Gastrocnemius medialis (tissue), 4 donors: ENCODE measurements at places on chromosomes 7 and 10.
A peak's percentile ranks its signal among the peaks of the same experiment; 100 is the strongest.

GRCh38 chr10:61951144-61951483 is 49.6 kb downstream of the ARID5B start:
- DNase-seq = no peak

DNA sequence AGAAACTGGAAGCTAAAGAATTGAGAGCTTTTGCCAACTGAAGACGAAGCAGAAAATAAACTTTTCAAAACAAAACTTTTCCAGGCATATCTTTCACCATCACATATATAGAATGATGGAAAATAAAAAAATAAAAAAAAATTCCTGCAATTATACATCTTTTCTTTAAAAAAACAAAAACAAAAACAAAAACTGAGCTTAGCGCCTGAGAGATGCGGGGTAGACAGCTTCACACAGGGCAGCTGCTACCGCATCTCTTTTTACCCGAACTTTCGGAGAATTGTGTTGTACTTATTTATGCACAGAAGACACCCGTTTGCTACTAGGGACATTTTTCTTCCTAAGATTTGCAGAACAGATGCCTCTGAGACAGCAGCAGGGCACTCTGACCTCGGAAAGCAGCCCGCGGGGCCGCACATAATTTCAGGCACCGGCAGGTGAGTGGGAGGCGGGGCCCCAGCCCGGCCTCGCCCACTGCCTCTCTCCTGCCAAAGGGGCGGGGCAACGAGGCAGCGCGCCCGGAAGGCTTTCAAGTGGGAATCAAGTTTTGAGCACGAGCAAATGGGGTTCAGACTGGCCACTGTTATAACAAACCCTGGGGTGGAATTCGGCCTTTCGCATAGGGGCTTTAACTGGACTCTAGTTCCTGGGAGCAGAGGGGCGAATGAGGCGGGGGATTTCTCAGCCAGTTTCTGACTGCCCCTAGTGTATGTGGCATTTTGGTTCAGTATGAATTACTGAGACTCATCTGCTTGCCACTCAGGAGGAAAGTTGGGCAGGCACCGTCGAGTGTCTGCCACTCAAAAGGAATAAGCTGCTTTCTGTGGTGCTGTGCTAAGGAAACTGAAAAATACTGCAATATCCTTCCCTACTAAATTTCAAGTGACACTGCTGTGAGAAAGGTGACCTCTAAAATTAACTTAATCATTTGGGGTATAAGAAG is 18.5 kb upstream of the FAM133B start:
- DNase-seq = no peak

DNA sequence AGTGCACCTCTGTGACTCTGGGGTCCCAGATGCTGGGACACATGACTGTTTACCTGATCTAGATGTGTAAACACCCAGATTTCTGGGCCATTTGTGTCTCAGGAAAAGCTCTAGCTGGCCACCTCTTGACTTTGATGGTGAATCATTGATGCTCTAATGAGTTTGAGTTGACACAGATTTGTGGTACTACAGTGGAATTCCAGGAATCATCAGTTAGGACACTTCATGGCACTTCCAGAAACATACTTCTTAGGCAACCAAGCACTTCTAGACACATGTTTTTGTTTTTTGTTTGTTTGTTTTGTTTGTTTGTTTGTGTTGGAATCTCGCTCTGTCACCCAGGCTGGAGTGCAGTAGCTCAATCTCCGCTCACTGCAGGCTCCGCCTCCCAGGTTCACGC is 302.2 kb upstream of the ZMIZ1 start:
- no peak for DNase-seq

DNA sequence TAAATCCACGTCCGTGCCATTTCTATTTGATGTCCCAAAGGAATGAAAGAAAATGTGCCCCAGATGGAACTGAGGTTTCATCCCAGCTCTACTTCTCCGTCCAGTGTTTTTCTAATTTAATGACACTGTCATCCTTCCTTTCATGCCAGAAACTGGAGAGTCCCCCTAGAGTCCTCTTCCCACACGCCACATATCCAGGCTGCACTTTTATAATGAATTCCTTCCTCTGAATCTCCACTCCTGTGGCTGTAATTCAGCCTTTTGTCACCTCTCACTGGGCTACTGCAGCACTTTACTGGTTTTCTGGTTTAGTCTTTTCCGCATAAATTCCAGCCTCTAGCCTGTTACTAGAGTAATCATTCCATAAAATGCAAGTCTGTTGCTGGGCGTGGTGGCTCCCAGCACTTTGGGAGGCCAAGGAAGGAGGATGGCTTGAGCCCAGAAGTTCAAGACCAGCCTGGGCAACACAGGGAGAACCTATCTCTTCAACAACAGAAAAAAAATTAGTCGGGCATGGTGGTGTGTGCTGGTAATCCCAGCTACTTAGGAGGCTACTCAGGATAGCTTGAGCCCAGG is 142.6 kb upstream of the RHEB start:
- DNase-seq = no peak

DNA sequence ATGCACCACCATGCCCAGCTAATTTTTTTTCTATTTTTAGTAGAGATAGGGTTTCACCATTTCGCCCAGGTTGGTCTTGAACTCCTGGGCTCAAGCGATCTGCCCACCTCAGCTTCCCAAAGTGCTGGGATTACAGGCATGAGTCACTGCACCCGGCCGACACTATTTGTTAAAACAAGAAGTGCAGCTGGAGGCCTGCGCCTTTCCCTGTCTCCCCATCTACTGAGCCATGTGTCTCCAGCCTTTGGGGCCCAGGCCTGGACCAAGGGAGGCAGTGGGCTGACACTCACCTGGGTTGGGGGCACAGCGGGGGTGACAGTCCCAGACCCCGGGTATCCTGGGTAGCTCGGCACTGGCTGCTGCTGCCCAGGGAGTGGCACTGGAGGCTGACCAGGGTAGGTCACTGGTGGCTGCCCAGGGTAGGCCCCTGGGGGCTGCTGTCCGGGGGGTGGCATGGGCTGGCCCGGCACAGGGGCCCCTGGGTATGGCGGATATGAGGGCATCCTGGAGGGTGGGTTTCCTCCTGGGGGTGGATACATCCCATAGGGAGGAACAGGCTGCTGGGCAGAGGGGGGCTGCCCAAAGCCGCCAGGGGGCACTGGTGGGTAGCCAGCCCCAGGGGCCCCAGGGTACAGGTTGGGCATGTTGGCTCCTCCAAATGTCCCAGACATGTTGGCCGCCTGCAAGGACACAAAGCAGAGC is 36.3 kb downstream of the PLAC9 start:
- DNase-seq = no peak

DNA sequence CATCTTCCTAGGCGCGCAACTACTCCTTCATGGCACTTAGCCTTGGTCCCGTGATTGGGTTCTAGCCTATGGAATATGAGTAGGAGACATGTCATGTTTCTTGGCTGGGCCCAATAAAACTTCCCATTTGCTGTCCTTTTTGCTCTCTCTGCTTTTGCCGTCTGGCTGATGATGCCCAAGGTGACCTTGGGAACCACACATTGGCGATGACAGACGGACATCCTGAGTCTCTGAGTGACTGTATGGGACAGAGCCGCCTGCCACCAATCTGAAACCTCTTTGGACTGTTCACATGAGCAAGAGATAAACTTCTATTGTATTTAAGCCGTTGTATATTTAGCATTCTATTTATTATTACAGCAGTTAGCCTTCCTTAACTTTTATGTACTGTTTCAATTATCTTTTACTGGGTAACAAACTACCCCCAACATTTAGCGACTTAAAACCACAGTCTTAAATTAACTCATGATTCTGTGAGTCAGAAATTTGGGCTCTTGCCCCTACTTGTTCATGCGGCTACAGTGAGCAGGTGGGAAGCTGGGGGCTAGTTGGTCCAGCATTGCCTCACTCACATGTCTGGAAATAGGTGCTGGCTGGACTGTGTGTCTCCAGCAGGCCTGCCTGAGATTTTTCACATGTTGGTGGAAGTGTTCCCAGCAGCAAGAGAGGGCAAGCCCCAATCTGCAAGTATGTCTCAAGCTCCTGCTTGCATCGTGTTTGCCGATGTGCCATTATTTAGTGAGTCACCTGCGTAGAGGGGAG is 71.7 kb downstream of the NOD1 start:
- DNase-seq = peak; percentile 94

DNA sequence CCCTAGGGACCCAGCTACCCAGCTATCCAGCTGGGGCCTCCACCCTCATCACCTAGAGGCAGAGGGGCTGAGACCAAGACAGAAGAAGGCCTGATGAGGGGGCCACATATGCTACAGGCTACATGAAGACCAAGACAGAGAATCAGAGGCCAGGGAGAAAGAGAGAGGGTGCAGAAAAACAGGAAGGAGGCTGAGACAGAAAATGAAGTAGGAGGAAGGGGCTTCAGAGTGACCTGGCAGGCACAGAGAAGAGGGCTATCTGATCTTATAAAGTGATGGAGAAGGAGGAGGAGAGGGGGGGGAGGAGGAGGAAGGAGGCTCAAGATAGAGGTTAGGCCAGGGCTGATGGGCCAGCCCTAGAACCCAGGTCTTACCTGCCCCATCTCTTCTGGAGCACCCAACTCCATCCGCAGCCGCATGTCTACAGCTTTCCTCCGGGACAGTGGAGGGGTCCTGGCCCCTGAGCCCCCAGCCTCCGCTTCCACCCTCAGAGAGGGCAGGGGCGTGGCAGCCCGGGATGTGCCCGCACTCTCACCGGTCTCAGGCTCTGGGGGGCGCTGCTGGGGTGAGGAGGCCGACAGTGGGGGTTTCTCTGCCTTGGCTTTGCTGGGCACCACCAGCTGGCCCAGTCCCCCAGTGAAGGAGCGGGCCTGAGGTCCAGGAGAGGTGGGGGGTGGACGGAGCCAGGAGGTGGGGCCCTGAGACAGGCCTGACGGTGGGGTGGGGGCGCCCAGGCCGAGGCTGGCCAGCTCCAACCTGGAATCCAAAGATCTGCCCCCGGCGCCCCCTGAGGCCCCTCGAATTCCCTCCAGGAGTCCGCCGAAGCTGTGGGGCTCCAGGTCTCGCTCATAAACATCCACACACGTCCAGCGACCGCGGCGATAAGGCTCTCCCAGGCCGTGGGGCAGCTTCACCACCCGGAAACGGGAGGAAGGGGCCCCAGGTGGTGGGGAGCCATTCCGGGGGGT is 1.8 kb downstream of the TSC22D4 start:
- no peak for DNase-seq

GRCh38 chr7:132767378-132767777 is 191.1 kb upstream of the PLXNA4 start:
- no peak for DNase-seq

DNA sequence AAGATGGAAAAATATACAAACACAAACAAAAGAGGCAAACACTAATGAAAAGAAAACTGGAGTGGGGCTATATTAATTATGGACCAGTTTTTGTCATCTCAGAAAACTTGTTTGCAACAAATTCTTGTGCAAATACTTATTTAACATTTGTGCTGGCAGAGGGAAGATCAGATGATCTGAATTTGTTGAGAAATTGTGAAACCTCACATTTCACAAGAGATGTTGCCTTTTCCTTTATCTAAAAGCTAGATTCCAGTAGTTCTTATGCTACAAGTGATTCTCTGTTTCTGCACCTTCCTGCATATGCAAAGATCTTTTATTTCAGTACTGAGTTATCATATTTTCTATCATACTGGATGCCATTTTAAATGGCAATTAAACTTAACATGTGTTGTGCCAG is 320.7 kb downstream of the SUGCT start:
- no peak for DNase-seq

DNA sequence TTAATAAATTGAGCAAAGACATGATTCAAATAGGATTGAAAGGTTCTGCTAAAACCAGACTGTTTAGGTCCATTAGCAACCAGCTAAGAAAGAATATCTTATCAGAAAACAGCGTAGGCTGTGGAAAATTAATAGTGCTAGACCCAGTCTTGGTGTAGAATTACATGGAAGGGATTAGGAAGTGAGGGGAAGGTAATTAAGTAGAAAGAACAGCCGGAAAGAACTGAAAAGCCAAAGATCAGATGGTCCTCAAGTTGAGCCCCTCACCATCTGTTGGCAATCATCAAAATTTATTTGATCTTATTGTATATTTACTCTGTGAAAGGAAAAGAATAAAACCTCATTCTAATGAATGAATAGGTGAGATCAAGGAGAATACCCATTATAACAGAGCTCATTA is 50.1 kb downstream of the COL1A2 start:
- DNase-seq = no peak

DNA sequence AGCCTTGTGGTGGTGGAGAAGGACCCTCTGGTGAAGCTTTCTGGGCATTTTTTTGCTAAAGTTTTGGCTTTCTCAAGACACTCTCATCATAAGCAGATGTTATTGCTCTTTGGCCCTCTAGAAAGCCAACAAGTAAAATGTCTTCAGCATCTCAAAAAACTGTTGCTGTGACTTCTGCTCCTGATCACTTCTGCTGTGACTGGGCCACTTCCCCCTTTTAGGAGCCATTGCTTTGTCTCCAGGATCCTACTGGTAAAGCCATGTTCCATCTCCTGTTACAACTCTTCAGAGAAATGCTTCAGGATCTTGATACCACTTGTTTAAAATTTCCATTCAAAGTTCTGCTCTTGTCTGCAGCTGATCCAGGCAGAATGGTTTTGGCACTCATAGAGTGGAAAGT is 10.9 kb downstream of the PARP12 start:
- no peak for DNase-seq

GRCh38 chr7:191105-191980 is 1.0 kb upstream of the FAM20C start:
- peak; percentile 57 for DNase-seq

DNA sequence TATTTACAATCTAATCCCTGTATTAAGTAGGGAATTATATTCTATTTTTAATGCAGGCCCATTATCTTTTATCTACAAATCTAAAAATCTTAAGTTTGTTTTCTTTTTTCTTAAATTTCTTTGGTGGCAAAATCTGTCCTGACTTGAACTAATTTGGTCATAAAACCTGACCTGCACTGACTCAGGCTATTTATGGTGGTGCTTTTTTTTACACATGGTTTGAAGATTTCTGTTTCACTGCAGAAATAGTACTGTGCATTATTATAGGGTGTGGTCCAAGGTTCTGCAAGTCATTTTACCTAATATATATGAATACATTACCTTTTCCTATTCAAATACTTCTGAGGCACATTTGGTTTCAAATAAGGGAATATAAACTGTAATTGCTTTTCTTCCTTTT is 137.0 kb downstream of the CD36 start:
- no peak for DNase-seq

DNA sequence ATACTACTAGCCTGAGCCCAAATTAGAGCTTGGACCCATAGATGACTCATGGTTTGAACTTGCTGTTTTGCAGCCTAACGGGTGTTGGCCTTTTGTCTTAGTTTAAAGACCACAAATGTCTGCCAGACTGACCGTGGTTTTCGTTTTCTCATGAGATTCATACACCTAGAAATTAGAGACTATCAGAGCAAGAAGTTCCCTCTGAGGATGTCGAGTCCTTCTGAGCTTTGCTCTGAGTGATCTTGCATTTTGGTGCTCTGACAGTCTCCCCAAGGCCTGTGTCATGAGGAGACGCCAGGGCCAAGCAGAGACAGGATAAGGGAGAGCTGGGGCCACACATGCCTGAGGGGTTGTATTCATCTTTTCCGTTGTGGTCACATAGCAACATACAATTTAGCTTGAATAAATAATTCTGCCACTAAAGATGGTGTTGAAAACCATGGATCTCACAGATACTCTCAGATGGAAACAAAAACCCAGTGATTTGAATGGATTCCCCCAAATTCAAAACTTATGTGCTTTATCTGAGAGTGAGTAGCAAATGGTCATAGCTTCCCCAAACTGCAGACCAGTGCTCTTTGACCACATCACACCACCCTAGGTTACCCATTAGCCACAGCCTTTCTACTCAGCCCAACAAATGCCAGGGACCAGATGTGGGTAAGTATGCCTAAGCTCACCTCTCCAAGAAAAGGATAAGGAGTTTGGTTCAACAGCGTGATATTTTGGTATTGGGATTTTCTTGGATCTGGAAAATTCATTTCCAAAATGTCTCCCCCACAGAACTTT is 762.0 kb upstream of the IGFBP3 start:
- no peak for DNase-seq
